ENCODE measurements at places on chromosomes 2 and 18. TPM values are rescaled to one million over a fixed set of nuclear protein-coding genes. Genes with fewer than 3 reads are reported as not detected.

The LDLRAD4 gene
- polyA plus RNA-seq = 11.5 TPM

The POTEJ gene
- 0.10 TPM for polyA plus RNA-seq

The TNFRSF11A gene
- polyA plus RNA-seq = 1.9 TPM

DNA sequence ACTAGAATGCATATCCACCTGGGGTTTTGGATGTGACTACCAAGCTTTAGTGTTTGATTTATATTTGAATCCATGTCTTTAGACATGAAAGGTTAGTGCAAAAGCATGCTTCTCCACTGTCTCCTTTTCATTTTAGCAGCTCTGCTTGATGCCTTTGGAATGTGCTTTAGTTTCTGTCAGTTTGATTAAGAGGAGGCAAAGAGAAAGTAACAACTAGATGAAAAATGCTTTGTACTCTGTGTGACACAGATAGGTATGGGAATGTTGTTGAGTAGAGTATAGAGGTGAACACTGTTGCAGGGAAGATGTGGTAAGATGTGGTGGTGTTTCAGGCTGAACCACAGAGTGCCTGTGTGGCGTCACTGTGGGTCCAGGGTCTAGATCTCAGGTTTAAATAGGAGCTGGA lies 19.8 kb downstream of the PIK3C3 start:
- no peak for DNase-seq

GRCh38 chr2:156430236-156430979 lies 5.8 kb upstream of the GPD2 start:
- no peak for DNase-seq

DNA sequence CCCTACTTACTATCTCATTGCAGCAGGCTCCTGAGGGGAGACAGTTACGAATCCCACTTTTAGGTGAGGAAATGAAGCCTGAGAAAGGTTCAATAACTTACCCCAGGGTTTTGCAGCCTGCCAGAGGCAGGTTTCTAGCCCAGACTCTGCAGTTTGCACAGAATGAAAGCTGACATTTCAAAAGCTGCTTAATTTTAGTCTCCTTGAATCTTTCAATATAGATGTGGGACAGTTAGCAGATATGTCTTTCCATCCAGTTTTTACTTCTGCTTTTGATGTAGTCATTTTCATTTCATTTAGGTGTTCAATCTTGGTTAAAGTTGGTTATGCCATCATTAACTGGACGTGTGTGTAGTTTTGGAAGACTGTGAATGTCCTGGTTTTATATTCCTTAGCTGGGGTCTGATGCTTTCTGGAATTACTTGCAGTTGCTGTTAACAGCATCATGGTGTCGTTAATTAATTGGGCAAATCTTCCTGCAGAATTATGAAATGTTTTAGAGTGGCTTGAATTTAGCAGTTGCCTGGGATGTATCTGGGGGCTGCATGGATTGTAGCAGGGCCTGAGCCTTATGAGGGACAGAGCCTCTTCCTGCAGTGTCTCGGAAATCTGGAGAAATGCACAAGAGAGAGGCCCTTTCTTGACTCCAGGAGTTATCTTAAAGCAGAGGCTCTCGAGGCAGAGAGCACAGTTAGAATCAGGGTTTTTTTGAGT lies 100.8 kb downstream of the ZNF532 start:
- DNase-seq = no peak

- no peak for DNase-seq
These were observed 1.1 kb downstream of the SPAG16 start for GRCh38 chr2:213285404-213285803.

Measured in right renal pelvis (tissue), 4 donors.